ENCODE measurements at places on chromosomes 5 and 9.

- DNase-seq: no peak
These were observed 572.5 kb upstream of the ARRDC3 start for GRCh38 chr5:91955610-91956009.

GRCh38 chr5:149687486-149688168 is 42.5 kb upstream of the PPARGC1B start:
- DNase-seq: no peak

GRCh38 chr5:122723606-122724352 is 51.1 kb upstream of the SNX2 start:
- no peak for DNase-seq

GRCh38 chr9:71147368-71147767 is 25.9 kb upstream of the TRPM3 start:
- no peak for DNase-seq

GRCh38 chr9:75775966-75776691 is 114.3 kb upstream of the PCSK5 start:
- DNase-seq: no peak

DNA sequence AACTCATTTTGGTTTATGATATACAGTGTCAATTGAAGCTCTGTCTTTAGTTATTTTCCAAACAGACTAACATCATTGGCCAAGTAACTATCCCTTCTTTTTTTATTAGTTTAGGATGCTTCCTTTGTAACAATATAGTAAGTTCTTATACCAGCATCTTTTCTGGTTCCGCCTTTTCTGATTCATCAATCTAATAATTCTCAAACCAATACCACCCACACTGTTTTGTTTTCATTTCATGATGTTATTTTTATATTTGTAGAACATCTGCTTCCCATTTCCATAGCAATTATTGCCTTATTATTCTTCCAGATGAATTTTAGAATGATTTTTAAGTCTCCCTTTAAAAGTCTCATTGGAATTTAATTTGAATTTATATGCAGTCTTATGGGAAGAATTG is 218.1 kb downstream of the RFK start:
- no peak for DNase-seq

Measured in C1 segment of cervical spinal cord (tissue), 14 donors.